LHCN-M2 (cell line): ENCODE measurements at places on chromosomes 4 and X. TPM values are rescaled to one million over a fixed set of nuclear protein-coding genes. Genes with fewer than 3 reads are reported as not detected.

USP17L29 gene
- total RNA-seq = not detected in 2 replicates

- DNase-seq = peak; percentile 83
Observed at GRCh38 chr4:159191989-159192388, 89.1 kb downstream of the RAPGEF2 start.

DNA sequence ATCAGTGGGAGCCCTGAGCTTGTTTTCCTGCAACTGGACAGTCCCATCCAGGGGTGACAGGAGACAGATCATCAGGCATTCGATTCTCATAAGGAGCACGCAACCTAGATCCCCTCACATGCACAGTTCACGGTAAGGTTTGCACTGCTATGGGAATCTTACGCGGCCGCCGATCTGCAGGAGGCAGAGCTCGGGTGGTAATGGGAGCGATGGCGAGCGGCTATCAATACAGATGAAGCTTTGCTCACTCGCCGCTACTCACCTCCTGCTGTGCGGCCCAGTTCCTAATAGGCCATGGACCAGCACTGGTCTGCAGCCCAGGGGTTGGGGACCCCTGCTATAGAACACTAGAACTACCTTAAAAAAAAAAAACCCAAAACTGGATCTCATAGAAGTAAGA is 45.4 kb downstream of the ARSD start:
- no peak for DNase-seq

TMEM156 gene
- total RNA-seq = 0.77 and 0.86 TPM in 2 replicates

GRCh38 chr4:185734214-185734613 is 77.8 kb downstream of the SORBS2 start:
- DNase-seq = no peak

GUF1 gene
- 17.2 and 21.0 TPM in 2 replicates for total RNA-seq

GRCh38 chr4:120517966-120518365 is 404.6 kb downstream of the PRDM5 start:
- peak; percentile 79 for DNase-seq

DNA sequence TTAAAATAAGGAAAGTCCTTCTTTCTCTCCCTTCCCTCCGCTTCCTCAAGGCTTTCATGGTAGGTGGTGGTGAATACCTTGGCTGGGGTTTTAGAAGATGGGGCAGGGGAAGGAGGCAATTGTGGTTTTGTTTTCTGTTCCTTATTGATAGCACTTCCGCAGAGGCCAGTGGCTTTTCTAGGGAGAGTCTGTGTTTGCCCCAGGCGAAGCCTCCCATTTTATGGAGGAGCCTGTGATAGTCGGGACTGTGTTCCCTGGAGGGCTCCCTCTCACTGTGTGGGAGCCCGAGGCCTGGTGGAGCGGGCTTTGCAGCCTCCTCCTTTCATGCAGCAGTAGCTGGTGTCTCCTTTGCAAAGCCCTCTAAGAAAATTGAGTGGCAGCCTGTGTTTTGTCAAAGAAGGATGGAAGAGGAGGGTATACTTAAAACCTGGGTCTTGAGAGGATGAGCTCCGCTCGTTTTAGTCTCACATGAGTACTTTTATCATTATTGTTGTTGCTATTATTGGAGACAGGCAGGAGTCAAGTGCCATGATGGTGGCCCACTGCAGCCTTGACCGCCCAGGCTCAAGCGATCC is 29.8 kb upstream of the STOX2 start:
- DNase-seq = no peak

LSM6 gene
- 26.3 and 44.6 TPM in 2 replicates for total RNA-seq

- DNase-seq = peak; percentile 39
Observed at GRCh38 chr4:157739242-157739641, 433.6 kb downstream of the GASK1B start.

DKK2 gene
- 0.58 and 0.63 TPM in 2 replicates for total RNA-seq

DNA sequence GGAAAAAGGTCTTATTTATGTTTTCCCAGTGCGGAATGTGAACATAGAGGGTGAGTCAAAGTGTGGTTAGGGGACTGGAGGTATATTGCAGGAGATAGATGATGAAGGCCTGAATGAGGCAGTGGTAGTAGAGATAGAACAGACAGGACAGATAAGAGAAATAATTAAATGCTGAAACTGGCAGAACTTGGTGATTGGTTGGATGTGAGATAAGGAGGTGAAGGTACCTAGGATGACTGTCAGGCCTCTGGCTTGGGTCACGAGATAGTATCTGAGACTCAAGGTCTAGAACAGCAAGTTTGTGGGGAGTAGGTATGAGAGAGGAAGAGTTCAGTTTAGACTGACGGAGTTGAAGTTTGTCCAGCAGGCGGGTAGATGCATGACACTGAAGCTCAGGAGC is 3.5 kb downstream of the MND1 start:
- DNase-seq = no peak

- DNase-seq = no peak
Observed at GRCh38 chrX:109785053-109785452, 52.0 kb upstream of the ACSL4 start.

DNA sequence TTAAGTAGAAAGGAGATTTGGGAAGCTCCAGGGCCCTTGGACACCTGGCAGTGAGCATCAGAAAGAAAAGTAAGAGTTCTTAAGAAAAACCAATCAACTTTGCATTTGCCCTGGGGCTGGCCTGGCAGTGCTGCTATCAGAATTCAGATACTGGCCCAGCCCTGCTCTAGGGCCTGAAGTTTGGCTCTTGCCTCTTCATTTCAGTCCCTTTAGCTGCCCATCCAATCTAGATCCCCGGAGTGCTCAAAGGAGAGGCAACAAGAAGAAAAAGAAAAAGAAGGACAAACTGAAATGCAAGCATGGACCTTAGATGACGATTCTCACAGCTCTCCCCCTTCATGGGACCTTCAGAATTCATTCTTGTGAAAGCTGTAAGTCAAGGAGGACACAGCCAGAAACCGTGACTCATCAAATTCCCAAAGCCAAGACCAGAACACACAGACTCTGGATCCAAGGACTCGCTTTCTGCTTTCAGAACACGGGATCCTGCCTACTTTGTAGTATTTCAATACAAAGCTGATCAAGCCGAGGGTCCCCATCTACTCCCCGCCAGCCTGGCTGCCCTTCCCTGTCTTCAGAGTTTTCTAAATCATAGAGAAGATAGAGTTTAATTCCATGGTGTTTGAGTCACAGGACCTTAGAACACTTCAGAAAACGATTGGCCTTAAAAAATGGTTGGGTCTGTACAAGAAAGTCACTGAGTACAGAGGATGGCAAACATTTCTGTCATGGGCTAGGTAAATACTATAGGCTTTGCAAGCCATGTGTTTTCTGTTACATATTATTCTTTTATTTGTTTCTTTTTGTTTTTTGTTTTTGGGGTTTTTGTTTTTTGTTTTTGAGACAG is 103.7 kb downstream of the RBM47 start:
- DNase-seq = peak; percentile 70

TBC1D8B gene
- 5.1 and 6.9 TPM in 2 replicates for total RNA-seq

DNA sequence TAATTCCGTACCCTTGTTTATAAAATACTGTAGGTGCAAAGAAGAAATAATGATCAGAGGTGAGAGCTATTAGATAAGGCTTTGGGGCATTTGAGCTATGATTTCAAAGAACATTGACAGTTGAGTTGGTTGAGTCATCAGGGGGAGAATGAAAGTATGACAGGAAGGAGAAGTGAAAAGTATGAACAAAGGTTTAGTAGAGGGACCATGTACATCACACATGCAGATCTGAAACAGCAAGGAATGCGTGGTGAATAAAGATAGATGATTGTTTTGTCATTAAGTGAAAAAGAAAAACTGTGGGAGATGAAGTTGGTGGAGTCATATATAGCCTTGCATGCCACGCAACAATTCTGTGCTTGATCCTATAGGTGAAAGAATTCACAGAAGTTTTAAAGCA is 163.1 kb downstream of the ARAP2 start:
- DNase-seq = no peak

DNA sequence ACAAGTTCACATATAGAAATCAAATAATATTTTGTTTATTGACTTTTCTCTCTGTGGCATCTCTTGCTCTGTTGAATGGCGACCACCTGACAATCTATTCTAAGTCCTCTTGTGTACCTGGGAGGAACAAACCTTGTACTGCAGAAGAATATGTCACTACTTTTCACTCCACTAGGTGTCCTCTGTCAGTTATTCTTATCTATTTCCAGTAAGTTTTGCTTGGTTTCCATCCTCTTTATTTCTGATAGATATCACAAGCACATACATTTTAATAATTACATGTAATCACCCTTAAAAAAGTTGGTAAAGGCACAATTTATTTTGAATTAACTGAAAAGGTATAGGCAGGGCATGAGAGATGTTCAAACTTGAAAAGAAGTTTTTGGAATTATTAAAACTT is 238.4 kb downstream of the SNCA start:
- peak; percentile 5 for DNase-seq

DNA sequence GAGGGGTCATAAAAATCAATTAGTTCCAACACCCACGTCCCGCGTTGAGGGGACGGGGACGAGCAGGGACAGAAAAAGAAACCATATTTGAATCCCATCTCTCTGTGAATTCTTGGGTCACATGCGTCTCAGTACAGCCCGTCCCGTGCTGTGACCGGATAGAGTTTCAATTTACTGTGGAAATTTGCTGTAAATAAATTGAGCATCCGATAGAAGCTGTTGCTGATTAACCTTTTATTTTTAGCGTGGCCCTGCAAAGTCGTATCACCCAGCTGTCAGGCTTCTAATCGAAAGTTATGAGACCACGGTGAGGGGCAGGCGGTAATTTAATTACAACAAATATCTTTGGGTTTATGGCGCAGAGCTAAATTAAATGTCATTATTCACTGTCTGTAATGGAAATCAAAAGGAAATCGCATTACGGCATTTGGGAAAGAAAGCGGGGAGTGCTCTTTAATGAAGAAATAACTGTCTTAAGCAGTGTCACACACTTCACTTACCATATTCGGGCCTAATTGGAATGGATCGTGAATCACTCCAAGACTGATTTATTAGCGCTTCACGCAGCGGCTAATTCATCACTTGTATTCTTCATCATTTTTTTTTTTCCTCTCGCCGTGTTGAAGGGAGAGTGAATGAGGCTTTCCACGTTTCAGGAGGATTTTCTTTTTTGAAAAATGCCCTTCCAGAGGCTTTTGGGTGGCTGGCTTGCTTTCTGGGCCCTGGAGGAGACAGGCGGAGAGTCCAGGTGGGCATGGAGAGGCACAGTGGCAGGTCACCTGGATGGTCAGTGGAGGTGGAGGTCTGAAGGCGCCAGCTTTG is 7.3 kb downstream of the SHOX start:
- no peak for DNase-seq

- no peak for DNase-seq
Observed at GRCh38 chrX:120690344-120690743, 60.5 kb upstream of the C1GALT1C1 start.

AMBN gene
- not detected in 2 replicates for total RNA-seq

GRCh38 chrX:23936180-23936579 is 28.4 kb downstream of the CXorf58 start:
- no peak for DNase-seq

DNA sequence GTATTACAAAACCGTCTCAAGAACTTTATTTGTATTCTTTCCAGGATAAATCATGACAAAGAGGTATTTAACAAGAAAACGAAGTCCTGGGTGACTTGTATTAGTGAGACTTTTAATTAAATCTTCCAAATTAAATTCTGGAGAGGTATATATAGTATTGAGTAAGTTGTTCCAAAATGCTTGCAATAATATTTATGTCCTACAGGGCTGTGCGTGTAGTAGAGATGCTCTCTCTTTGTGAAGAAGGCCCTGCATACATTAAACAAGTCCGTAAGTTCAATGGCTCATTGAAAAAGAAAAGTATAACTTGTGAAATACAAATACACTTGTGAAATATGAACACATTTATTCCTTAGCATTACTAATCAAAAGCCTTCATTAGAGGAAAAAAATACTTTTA is 211.4 kb downstream of the ARHGAP24 start:
- DNase-seq = no peak

DNA sequence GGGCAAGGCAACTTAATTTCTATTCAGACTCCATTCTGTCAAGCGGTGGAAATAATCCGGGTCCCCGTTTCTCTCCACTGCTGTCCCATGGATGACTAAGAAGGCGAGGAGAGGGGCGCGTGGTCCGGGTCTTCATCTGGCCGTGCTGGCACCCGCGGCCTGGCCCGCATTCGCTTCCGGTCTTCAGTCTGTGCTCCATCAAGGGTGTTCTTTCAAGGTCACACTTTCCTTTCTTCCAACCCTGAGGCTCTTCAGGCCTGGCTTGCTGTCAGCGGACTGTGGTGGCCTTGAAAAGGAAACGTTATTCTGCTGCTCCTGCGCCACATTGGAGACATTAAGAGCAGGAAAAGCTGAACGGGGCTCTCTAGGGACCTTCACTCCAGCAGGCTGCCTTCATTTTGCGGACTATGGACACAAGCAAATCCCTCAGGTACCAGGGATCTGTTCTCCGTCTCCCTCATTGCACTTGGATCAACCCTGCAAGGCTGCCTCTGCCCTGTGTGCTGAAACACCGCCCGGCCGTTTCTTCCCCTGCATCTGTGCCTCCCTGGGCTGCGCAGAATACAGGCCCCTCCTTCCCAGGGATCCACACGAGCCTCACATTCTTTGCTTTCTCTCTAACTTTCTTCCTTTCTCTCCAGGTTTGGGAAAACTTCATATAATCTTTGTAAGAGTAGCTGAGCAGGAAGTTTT is 5.7 kb upstream of the SLC25A4 start:
- DNase-seq = no peak

SSX4 gene
- not detected in 2 replicates for total RNA-seq

DNA sequence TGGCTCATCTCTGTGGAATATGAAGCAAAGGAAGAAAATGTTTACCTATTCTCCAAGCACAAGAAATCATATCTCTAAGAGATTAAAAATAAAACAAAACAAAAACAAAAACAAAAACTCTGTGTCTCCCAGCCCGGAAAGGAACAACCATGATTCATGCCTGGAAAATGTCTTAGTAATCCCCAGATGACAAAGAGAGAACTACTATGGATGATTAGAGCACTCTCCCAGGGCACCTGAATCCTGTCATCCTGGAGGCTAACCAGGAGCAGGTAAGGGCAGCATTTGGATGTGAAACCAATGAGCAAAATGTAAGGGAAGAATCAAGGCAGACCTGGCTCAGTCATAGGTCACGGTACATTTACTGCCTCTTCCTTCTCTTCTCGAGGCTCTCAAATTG is 1.7 kb upstream of the AKAP4 start:
- peak; percentile 46 for DNase-seq

GIMD1 gene
- not detected in 2 replicates for total RNA-seq

FAM236A gene
- total RNA-seq = not detected in 2 replicates

GRCh38 chr4:7645158-7645557 is 210.4 kb upstream of the PSAPL1 start:
- DNase-seq = no peak

DNA sequence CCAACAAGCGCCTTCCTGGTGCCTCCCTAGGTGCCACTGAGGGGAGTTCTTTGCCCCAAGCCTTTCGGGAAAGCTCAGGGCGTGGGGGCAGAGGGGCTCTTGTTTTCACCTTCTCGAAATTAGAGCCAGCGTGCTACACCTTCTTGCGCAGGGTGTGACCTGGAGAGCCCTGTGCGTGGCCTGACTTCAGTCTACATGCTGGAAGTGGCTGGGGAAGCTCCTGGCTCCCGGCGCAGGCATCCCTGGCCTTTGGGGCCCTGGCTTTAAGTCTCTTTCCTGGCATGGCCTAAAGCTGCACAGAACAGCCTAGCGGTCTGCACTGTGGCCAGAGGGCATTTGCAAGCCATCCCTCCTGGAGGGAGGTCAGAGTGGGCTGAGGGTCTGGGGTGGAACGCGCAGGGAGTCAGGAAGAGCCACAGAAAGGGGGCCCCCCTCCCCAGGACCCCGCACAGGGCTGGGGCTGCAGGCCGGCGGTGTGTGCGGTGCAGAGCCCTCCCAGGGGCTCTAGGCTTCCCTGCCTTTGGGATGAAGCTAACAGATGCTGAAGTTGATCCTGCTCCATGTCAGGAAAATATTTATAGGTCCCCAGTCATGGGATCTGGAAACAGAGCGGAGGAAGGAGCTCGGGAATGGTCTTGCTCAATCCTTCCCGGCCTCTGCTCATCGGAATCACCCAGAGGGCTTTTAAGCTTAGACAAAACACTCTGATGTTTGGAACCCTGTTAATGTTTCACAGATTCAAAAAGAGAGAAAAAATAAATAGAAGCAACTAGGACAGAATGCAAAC is 781 bp upstream of the SPON2 start:
- no peak for DNase-seq
